ENCODE measurements at places on chromosomes 1 and 21.

DNA sequence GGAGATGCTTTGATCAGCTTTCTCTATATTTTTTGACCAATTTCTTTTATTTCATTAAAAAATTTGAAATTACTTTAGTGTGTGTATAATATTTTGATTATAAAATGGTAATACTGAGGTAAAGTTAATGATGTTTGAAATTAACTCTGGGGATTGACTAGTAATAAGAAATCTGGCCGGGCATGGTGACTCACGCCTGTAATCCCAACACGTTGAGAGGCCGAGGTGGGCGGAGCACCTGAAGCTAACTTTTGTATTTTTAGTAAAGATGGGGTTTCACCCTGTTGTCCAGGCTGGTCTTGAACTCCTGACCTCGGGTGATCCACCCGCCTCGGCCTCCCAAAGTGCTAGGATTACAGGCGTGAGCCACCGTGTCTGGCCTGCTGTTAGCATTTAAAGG is 17.5 kb downstream of the SCP2 start:
- no peak for DNase-seq

DNA sequence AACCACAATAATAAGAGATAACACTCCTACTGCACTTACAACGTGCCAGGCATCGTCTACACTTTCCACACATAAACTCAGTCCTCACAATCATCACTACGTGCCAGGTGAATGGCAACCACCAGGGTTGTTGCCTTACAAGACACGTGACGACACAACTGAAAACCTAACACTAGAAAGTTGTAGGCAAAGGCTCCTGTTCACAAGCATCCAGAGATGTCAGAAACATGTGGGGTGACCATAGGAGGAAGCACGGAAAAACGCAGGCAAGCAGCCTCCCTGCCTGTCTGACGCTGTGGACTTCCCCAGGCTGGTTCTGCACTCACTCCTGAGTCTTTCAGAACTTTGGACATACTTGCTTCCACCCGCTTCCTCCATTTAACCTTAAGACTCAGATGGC is 7.0 kb downstream of the CAPZB start:
- DNase-seq = no peak

DNA sequence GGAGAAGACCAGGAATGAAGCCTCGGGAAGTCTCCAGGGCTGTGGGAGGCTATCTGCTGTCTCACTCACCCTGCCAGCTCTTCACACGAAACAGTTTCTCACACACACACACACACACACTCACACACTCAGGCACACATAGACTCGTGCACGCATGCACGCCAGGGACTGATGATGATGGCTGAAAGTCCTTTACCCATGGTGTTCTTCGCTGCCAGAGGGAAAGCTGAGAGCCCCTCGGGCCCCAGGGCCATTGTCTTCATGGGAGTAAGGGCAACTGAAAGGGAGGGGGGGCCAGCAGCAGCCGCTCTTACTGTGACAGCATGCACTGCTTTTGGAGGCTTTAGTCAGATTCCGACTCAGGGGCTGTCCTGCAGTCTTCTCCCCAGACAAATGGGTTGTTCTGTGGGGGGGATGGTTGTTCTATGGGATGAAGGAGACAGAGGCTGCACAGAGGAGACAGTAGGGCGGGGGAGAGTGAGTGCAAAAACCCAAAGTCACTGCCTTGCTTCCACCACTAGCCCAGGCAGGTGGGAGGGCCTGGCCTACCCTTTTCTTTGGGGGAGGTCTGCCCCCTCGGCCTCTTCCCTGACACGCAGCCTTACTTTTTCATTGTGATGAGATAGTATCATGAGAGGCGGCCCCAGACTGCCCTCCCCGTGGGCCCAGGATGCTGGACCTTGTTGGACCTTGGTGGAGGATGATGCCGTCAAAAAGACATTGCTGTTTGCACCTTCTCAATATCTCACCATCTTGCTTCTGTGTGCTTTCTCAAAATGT is 29.0 kb downstream of the STUM start:
- DNase-seq = no peak

DNA sequence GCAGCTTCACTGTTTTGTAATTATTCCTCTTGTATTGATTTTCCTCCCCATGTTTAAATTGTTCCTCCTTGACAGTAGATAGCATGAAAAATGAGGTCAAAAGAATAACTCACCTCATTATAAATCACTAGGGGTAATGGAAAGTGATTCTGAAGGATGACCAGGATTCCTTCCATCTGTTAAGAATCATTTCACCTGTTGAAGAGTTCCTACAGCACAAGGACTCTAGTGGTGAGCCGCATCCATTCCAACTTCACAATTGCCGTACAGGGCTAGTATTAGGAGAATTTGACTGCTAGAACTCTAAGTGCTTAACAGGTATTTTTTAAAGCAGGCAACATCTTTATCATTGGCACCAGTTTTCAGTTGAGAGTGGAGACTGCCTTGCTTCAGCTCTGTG is 13.7 kb downstream of the PPP1R12B start:
- no peak for DNase-seq

GRCh38 chr1:27690183-27690582 is 18.2 kb upstream of the IFI6 start:
- DNase-seq = no peak

Data from activated CD4-positive, alpha-beta T cell treated with anti-CD3 and anti-CD28 coated beads, Interleukin-2, amount 50 U/mL, for 48 hours (primary cell).